ENCODE measurements at places on chromosomes 13 and 19.

GRCh38 chr13:29934531-29935308 lies 84.3 kb upstream of the UBL3 start:
- no peak for DNase-seq

DNA sequence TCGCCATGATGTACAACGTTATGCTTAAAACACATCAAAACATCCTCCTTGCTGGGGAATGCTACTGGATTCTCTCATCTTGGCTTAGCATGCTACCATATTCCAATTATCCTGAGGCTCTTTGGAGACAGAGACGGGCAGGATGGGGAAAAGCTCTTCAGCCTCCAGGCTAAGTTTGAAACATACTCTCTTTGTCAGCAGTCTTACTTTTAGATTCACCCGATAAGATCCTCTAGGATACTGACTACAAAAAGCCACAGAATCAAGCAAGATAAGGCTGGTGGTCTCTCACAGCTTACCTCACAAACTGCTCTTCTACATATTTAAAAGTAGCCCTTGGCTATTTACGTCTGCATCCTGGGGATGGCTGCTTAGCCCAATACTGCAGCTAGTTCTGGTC lies 72.8 kb upstream of the LRCH1 start:
- DNase-seq: no peak

- no peak for DNase-seq
These were observed 28.1 kb downstream of the ZNF20 start for GRCh38 chr19:12111943-12112637.

DNA sequence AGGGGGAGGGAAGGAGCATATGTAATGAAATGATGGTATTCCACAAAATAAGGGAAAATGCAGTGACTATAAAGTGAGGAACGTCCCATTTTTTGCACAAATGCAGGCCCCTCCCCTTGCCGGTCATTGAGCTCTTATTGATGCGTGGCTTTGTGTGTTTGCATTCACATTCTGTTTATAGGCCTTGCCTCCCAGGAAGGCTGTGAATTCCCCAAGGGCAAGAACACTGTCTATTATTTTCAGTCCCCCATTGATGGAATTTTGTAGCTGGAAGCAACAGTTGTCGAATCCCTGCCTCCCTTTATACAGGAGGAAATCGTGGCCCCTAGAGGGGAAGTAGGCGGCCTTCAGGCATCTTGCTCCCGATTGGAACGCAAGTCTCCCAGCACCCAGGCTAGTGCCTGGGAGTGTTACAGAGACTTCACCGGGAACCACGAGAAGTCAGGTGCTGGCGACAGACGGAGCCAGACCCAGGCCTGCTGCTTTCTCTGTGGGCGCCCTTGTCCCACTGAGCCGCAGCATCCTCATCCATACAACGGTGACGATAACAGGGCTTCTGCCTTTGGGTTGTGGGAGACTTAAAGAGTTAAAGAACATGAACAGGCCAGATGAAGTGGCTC lies 6.9 kb downstream of the SBSN start:
- DNase-seq: no peak

DNA sequence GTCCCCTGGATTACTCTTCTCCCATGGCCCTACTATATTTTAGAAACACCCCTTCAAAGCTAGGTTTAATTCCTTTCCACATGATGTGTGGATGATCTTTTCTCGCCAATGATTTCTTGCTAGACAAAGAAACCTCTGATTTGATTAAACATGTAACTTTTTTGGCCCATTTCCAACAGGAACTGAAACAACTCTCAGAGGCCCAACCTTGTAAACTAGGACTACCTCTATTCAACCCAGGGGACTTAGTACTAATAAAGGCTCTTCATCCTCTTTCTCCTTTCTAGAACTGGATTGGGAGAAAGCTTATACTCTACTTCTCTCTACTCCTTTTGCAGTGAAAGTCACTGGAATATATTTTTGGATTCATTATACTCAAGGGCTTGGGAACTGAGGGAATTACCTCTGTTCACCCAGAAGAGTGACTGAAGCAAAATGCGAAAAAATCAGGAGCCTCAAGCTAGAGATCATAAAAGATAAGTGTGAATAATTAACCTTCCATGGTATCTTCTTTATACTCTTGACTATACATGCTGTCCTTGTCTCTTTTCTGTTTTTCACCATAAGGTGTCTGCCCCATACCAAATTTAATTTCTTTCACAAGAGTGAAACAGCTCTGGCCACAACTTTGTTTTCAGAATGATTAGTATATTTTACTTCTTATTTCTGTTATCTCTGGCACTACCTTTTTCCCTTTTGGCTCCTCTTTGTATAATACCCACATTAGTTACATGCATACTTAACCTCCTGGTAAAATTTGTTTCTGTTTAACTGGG lies 977.6 kb downstream of the SLITRK5 start:
- no peak for DNase-seq

- no peak for DNase-seq
These were observed 11.0 kb downstream of the ZNF333 start for GRCh38 chr19:14700711-14701375.

Data from stimulated activated naive CD4-positive, alpha-beta T cell (primary cell).